ENCODE measurements at places on chromosomes 1 and 21. TPM values are rescaled to one million over a fixed set of nuclear protein-coding genes. Genes with fewer than 3 reads are reported as not detected.

DNA sequence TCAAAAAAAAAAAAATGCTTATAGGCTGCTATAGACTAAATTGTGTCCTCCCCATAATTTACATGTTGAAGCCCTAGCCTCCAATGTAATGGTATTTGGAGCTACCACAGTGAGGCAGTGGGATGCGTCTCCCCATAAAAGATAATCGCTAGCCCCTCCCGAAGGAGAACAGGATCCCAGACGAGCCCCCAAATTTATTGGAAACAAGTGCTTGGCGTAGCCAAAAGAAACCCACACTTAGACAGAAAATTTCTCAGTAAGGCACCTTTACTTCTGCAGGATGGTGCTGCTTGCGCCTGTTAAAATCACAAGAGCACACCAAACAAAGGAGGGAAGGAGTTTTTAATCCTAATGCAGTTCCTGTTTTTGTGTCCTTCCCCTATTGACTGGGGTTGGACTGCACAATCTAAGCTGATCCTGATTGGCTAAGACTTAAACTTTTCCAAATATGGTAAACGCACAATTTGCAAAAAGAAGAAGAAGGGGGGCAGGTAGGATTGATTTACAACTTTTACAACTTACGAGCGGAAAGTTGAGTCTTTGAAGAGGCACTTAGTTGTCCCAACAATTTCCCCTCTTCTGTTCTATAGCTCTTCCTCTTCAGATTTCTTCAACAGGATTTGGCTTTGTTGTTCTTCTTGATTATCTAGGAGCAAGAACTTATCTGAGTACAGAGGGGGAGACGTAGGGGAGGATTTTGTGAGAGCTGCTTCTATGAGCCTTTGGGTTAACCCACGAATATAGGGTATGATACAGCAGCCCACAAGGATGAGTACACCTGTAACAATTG, 3.0 kb upstream of the IPP start:
- H3K27ac ChIP-seq = no peak overlapping the region
- DNase-seq = no peak
- H3K27me3 ChIP-seq = no peaks in the 10 kb centered on the region
- peaks cover 7% of the 10 kb centered on the region for H3K4me1 ChIP-seq
- H3K36me3 ChIP-seq = no peaks in the 10 kb centered on the region

GRCh38 chr1:36609241-36610027, 126.7 kb upstream of the CSF3R start:
- DNase-seq = peak; percentile 70
- no peak overlapping the region for H3K4me3 ChIP-seq
- H3K27ac ChIP-seq = no peak overlapping the region
- H3K36me3 ChIP-seq = no peaks in the 10 kb centered on the region
- no peaks in the 10 kb centered on the region for H3K4me1 ChIP-seq

- H3K4me1 ChIP-seq = peaks cover 11% of the 10 kb centered on the region
- H3K36me3 ChIP-seq = no peaks in the 10 kb centered on the region
- H3K27me3 ChIP-seq = peaks cover 7% of the 10 kb centered on the region
- DNase-seq = no peak
- H3K4me3 ChIP-seq = no peak overlapping the region
Measured at GRCh38 chr1:182229451-182229850, 162.1 kb downstream of the GLUL start.

DNA sequence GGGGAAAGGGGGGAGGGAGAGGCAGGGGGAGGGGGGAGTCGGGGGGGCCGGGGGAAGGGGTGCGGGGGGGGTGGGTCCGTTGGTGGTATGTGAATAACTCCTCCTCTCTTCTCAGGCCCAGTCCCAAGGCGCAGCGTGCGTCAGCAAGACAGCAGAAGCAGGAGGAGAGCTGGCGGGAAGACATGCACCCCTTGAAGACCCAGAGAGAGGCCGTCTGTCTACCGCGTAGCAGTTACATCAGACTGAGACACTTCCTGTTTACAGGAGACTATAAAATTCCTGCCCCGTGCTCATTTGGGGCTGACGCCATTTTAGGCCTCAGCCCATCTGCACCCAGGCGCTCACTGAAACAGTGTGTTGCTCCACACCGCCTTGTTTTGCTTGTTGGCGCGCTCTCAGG, 55.3 kb downstream of the SETD4 start:
- peaks cover 4% of the 10 kb centered on the region for H3K27me3 ChIP-seq
- no peak overlapping the region for H3K27ac ChIP-seq
- no peaks in the 10 kb centered on the region for H3K4me1 ChIP-seq
- H3K36me3 ChIP-seq = no peaks in the 10 kb centered on the region

GRCh38 chr1:25754470-25755181, 45.4 kb upstream of the SELENON start:
- H3K4me1 ChIP-seq = peaks cover 4% of the 10 kb centered on the region
- peaks cover 16% of the 10 kb centered on the region for H3K36me3 ChIP-seq
- H3K4me3 ChIP-seq = no peak overlapping the region
- DNase-seq = no peak
- no peak overlapping the region for H3K27ac ChIP-seq

- no peaks in the 10 kb centered on the region for H3K36me3 ChIP-seq
- no peaks in the 10 kb centered on the region for H3K27me3 ChIP-seq
- H3K4me3 ChIP-seq = no peak overlapping the region
- H3K27ac ChIP-seq = no peak overlapping the region
- DNase-seq = peak; percentile 71
Measured at GRCh38 chr1:223106856-223107255, 36.2 kb downstream of the TLR5 start.

DNA sequence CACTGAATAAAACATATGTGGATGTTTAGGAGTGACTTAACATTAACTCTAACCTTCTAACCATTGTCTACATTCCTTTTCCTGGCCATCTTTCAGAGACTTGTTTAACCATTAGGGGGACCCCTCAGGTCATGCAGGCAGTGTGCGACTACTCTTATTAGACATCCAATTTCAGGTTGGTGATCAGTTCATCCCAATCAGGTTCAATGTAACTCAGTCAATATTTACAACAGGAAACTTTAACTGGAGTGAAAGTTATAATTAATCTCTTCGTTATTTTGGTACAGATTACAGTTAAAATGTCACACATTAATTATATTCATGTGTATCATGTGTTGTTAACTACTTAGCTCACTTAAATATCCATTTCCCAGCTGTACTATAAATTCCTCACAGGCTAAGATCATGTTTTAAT, 68.8 kb upstream of the RGS1 start:
- no peak overlapping the region for H3K27ac ChIP-seq
- H3K27me3 ChIP-seq = no peaks in the 10 kb centered on the region
- H3K36me3 ChIP-seq = no peaks in the 10 kb centered on the region

GRCh38 chr1:233738850-233739249, 124.9 kb downstream of the KCNK1 start:
- H3K36me3 ChIP-seq = no peaks in the 10 kb centered on the region
- DNase-seq = no peak
- H3K27ac ChIP-seq = no peak overlapping the region
- H3K4me3 ChIP-seq = no peak overlapping the region

GRCh38 chr1:187513190-187513589, 684.4 kb downstream of the PLA2G4A start:
- H3K27me3 ChIP-seq = no peaks in the 10 kb centered on the region
- no peaks in the 10 kb centered on the region for H3K4me1 ChIP-seq
- H3K4me3 ChIP-seq = no peak overlapping the region
- DNase-seq = no peak
- no peaks in the 10 kb centered on the region for H3K36me3 ChIP-seq
- H3K27ac ChIP-seq = no peak overlapping the region

- H3K4me1 ChIP-seq = no peaks in the 10 kb centered on the region
- H3K27ac ChIP-seq = no peak overlapping the region
- H3K36me3 ChIP-seq = no peaks in the 10 kb centered on the region
- no peak overlapping the region for H3K4me3 ChIP-seq
Measured at GRCh38 chr1:171910786-171911185, 69.5 kb downstream of the DNM3 start.

DNA sequence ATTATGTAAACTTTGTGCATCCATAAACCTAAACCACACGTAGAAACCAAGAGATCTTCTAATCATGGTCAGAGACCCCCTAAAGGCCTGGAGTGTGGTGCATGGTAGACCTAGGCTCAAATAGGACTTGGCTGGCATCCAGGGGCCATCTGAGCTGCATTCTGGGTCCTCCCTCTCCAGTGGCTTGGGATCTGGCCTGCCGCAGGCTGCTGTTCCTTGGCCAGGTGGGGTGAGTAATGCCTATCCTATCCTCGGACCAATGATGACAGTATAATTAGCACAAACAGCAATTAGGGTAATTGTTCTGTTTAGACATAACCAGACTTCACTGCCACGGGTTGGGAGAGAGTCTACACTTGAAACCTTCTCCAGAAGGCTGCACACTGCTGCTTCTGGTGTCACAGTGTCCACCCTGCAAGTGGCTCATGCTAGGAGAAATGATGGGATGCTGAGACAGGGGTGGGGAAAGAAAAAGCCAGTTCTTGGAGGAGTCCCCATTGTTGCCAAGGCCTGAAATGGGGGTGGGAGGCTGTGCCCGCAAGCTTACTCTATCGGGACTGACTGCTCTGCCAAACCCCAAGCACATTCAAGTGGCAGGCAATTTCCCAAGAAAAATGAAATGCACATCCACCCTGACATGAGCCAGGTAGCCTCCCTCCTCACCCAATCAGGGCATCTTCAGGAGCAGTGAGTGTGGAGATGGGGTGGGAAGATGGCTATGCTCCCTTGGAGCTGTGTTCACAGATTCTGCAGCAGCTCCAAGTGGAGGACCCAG, 12.5 kb upstream of the PKP1 start:
- no peak overlapping the region for H3K27ac ChIP-seq
- no peaks in the 10 kb centered on the region for H3K36me3 ChIP-seq
- no peak overlapping the region for H3K4me3 ChIP-seq
- DNase-seq = no peak
- H3K4me1 ChIP-seq = peaks cover 7% of the 10 kb centered on the region

DNA sequence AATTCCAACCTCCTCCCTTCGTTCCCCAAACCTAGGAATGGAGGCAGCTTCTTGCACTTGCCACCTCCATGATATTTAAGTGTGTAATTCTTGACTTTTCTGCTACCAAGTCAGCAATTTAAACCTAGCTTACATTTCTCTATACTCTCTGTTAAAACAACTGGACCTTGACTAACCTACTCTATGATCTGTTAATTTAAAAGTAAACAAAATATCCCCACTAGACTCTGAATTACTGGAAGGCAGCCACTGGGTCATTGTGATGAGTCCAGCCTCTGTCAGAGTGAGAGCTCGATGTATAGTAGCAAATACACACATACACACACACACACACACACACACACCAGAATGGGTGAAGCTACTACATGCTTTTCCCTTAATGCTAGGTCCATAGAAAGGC, 40.0 kb upstream of the DHCR24 start:
- no peaks in the 10 kb centered on the region for H3K27me3 ChIP-seq
- DNase-seq = no peak
- no peak overlapping the region for H3K4me3 ChIP-seq
- H3K36me3 ChIP-seq = no peaks in the 10 kb centered on the region
- peak overlapping the region; percentile 85 for H3K27ac ChIP-seq
- H3K4me1 ChIP-seq = peaks cover 29% of the 10 kb centered on the region

- H3K27me3 ChIP-seq = peaks cover 4% of the 10 kb centered on the region
- no peaks in the 10 kb centered on the region for H3K36me3 ChIP-seq
- H3K4me3 ChIP-seq = no peak overlapping the region
- no peaks in the 10 kb centered on the region for H3K4me1 ChIP-seq
Measured at GRCh38 chr1:30639881-30640452, 83.4 kb downstream of the MATN1 start.

DNA sequence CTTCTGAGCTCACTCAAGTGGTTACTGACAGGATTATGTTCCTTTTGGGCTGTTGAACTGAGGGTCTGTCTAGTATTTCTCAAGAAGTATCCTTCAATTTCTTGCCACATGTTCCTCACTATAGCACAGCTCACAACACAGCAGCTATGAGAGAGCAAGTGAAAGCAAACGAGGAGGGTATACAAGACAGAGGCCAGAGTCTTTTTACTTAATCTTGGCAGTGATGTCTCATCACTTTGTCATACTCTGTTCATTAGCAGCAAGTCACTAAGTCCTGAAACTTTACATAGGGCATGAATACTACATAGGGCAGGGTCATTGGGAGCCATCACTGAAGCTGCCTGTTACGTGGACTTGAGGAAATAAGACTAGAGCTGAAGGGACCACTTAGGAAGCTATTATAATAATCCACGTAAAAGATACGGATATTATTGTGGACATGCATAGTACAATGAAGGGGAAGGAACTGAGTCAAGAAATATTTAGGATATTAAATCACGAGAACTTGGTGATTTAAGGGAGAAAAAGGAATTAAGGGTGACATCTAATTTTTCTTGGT, 63.7 kb downstream of the SLC30A7 start:
- H3K4me1 ChIP-seq = peaks cover 19% of the 10 kb centered on the region
- no peaks in the 10 kb centered on the region for H3K27me3 ChIP-seq
- H3K36me3 ChIP-seq = peaks cover 7% of the 10 kb centered on the region
- H3K4me3 ChIP-seq = no peak overlapping the region
- DNase-seq = no peak
- H3K27ac ChIP-seq = peak overlapping the region; percentile 27

DNA sequence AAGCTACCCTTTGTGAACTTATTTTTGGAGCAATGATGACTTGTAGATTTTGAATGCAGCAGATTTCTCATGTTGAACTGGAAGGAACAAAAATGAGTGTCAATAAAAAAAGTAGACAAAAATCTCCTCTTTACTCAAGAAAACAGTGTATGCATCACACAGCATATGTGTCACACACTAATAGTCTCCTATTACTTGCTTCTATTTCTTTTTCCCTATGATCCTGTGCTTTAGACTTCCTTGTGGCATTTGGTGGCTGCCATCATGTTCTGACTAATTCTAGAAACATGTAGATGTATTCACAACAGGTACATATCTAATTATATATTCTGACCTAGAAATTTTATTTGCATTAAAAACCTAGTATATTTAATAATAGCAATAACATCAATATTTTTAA, 14.3 kb downstream of the RC3H1 start:
- no peak overlapping the region for H3K27ac ChIP-seq
- no peaks in the 10 kb centered on the region for H3K27me3 ChIP-seq
- peaks cover 8% of the 10 kb centered on the region for H3K4me1 ChIP-seq

DNA sequence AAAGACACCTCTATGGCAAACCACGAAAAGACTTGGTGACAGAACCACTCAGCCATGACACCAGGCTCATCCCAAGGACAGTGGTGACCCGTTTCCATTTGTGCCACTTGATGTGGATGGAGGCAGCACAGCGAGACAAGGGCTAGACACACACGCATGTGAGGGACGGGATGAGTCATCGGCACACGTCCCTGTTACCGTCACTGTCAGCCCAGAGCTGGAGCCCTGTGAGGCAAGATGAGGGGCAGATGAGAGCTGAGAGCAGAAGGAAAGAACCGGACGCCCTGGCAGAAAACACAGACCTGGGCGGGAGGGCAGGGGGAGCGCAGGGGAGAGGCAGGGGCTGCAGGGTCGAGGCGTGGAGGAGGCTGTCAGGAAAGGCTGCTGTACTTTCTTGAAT, 57.8 kb downstream of the SIK1 start:
- H3K27ac ChIP-seq = no peak overlapping the region
- DNase-seq = peak; percentile 35
- H3K27me3 ChIP-seq = no peaks in the 10 kb centered on the region
- H3K4me3 ChIP-seq = no peak overlapping the region

- H3K4me1 ChIP-seq = no peaks in the 10 kb centered on the region
- DNase-seq = no peak
- no peak overlapping the region for H3K4me3 ChIP-seq
- no peak overlapping the region for H3K27ac ChIP-seq
Measured at GRCh38 chr1:2344121-2344681, 47.2 kb downstream of the MORN1 start.

- no peak overlapping the region for H3K27ac ChIP-seq
- H3K27me3 ChIP-seq = peaks cover 6% of the 10 kb centered on the region
- no peak overlapping the region for H3K4me3 ChIP-seq
- H3K4me1 ChIP-seq = no peaks in the 10 kb centered on the region
- no peak for DNase-seq
Measured at GRCh38 chr1:107132195-107132594, 8.6 kb upstream of the NTNG1 start.

DSCAM gene
- 0.04 TPM for polyA plus RNA-seq

MROH7 gene
- polyA plus RNA-seq = 7.0 TPM

IFNGR2 gene
- polyA plus RNA-seq = 87.6 TPM

UQCRHL gene
- 3.2 TPM for polyA plus RNA-seq

SYCP1 gene
- polyA plus RNA-seq = not detected

S100B gene
- polyA plus RNA-seq = 0.81 TPM

HTR6 gene
- polyA plus RNA-seq = not detected

TRIM58 gene
- polyA plus RNA-seq = 2.2 TPM
